ENCODE measurements at places on chromosomes 13 and 19.

- DNase-seq: no peak
These were observed 521 bp upstream of the NUP58 start for GRCh38 chr13:25300861-25301346.

GRCh38 chr13:113088691-113089020, 16.9 kb upstream of the F7 start:
- no peak for DNase-seq

GRCh38 chr13:94366677-94367076, 112.8 kb downstream of the DCT start:
- DNase-seq: no peak

DNA sequence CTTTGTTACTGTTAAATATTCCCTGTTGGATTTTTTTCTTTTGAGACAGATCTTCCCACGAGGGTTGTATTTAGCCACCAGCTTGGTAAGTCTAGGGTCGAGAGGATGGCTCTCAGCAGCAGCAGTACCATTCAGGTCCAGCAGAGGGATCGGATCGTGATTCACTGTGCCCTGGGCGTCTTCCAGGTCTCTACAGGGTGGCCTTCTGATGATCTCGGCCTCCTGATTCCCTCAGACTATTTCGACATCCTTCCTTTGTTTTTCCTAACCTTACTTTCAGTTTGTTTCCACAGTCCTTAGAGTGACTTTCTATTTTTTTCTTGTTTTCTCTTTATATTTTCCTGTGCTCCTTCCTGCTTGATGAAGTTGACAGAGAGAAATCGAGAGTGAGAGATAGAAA, 1436.9 kb downstream of the UQCRFS1 start:
- no peak for DNase-seq

GRCh38 chr19:35005256-35005977, 5.3 kb downstream of the GRAMD1A start:
- DNase-seq: no peak

- DNase-seq: no peak
These were observed 11.3 kb downstream of the GPR12 start for GRCh38 chr13:26749285-26749684.

- DNase-seq: no peak
These were observed 495.0 kb upstream of the SPRY2 start for GRCh38 chr13:80835902-80836301.

DNA sequence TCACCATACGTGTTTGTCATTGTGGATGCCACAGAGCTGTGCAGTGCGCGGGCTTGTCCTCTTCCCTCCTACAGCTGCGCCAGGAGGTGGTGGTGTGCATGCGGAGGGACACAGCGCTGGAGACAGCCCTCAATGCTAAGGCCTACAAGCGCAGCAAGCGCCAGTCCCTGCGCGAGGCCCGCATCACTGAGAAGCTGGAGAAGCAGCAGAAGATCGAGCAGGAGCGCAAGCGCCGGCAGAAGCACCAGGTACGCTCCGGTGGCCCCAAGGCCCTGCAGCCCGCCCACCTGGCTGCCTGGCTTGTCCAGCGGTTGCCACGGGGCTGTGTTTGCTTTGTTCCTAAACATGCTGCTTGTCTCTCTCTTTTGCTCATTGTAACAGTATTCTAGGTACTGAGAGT, 30.2 kb downstream of the SMARCA4 start:
- no peak for DNase-seq

GRCh38 chr13:49776871-49777270, 15.6 kb downstream of the KPNA3 start:
- DNase-seq: no peak

GRCh38 chr19:1865172-1866010, 2.0 kb upstream of the KLF16 start:
- DNase-seq: no peak

DNA sequence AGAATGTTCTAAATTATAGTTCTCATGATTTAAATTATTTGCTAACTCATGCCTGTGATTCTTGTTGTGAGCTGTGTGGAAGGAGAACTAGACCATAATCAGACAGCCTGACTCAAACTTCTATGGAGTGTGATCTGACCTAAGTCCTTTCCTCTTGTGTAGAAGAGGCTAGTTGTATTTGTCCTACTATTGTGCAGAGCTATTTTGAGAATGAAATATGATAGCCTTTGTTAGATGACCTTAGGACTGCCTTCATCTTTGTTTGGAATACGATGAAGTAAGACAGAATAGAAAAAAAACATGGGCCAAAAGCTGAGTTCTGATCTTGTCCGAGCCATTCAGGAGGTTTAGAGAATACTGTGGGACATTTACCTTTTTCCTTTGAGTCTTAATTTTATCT, 119.4 kb downstream of the STOML3 start:
- DNase-seq: no peak

DNA sequence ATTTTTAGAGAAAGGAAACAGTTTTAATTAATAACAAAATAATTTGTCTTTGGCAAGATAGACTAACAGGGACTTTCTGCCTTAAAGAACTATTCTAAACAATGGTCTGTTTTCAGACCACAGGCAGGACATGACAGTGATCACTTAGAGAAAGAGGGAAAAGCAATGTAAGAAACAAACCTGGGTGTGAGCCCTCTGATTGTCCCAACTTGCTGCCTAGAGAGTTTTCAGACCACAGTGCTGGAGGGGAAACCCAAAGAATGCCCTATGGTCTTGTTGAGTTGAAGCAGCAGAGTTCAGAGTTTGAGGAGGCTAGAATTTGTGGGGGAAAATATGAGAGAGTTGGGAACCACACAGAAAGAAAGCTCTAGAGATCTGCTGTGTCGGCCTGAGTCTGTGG, 38.1 kb downstream of the DGKH start:
- DNase-seq: no peak

- no peak for DNase-seq
These were observed 339.1 kb upstream of the OBI1 start for GRCh38 chr13:78997902-78998629.

GRCh38 chr13:39968646-39969475, 313.4 kb downstream of the COG6 start:
- DNase-seq: no peak

GRCh38 chr13:76630629-76631230, 255.5 kb downstream of the KCTD12 start:
- no peak for DNase-seq

DNA sequence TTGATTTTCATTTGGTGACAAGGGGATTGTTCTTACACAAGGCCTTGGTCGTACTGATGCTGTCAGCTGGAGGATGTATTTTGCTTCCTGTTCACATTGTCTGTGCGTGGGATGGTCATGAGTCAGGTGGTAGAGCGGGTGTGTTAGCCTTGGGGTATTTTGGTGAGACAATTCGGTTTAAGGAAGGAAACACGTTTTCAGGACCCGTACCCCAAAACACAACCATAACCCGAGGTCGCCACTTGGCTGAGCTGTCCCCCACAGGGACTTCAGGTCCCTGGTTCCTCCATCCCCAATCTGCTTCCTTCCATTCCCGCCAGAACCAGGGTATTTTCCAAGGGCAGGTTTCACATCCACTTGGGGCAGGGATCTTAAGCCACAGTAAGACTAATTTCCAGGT, 15.0 kb downstream of the MYO9B start:
- DNase-seq: peak; percentile 36

DNA sequence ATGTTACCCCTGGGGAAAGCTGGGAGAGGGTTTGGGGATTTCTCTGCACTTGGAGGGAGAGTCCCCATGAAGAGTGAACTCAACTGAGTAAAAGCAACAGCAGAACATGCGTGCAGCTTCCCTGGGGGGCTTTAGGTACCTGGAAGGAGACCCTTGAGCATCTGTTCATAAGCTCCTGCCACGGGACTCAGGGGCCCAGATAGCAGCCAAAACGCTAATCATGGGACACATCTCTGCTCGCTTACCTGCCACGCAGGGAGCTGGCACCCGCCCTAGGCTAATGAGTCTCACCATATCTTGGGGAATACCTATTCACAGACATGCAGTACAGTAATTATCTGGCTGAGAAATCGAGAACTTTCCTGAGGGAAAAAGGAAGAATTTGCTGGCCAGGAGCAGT, 33.9 kb downstream of the PDCD5 start:
- no peak for DNase-seq

- no peak for DNase-seq
These were observed 31.9 kb upstream of the FLT1 start for GRCh38 chr13:28526876-28527275.

- DNase-seq: peak; percentile 31
These were observed 66.9 kb upstream of the DIAPH3 start for GRCh38 chr13:60230593-60230992.

GRCh38 chr13:45055902-45056648, 64.2 kb upstream of the GTF2F2 start:
- DNase-seq: no peak

GRCh38 chr19:43618921-43619261, 538 bp downstream of the ZNF428 start:
- DNase-seq: peak; percentile 65

DNA sequence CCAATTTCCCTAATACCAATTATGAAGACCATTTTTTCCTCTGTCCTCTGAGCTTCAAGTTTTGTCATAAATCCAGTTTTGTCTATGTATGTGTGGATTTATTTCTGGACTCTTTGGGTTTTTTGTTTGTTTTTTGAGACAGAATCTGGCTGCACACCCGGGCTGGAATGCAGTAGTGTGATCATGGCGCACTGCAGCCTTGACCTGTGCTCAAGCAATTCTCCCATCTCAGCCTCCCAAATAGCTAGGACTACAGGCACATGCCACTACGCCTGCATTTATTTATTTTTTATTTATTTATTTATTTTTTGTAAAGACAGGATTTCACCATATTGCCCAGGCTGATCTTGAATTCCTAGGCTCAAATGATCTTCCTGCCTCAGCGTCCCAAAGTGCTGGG, 45.3 kb upstream of the GTF3A start:
- DNase-seq: no peak

DNA sequence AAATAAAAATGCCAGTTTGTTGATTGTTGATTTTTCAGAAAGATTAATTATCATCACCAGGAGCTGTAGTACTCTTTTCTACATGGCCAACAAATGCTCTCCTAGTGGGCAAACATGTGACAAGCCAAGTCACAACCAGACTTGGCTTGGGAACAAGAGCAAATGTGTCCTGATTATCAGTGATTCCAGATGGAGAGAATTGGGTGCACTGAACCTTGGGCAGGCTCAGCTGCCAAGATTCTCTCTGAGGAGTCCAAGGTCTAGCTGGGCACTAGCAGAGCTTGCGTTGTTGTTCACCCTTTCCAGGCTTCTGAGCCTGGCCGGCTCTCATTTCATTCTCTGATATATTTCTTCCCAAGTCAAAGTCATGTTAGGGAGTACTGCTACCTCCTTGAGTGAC, 27.3 kb upstream of the GPI start:
- DNase-seq: no peak

DNA sequence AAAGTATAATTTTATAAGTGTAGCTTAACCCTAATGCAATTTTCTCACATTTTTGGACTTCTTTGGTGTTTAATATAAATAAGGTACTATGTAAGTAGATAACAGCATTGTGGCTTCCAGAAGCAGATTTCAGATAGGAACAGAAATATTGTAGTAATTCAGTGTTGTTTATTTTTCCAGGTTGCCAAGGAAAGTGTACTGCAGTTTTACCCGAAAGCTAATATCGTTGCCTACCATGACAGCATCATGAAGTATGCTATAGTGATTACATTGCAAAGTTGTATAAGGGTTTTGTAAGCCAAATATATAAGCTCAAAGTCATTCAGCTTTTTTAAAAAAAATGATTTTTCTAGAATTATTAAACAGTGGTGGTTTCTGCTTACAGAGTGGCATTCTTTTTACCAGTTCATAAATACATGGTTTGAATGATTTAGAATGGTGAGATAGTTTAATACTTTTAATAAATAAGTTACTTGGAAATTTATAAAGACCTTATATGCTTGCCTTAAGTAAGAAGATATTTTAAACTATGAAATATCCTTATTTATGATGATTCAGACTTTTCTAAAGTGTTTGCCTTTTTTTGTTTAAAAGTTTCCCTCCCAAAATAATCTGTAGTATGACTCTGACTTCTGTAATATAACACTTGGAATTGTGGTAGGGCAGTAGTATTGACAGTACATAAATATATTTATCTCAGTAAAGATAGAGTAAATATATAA, 3.7 kb downstream of the UBA2 start:
- DNase-seq: no peak

GRCh38 chr19:7678971-7679751, 1.5 kb upstream of the TRAPPC5 start:
- DNase-seq: peak; percentile 70

GRCh38 chr13:97390941-97391600, 42.9 kb upstream of the RAP2A start:
- DNase-seq: no peak

DNA sequence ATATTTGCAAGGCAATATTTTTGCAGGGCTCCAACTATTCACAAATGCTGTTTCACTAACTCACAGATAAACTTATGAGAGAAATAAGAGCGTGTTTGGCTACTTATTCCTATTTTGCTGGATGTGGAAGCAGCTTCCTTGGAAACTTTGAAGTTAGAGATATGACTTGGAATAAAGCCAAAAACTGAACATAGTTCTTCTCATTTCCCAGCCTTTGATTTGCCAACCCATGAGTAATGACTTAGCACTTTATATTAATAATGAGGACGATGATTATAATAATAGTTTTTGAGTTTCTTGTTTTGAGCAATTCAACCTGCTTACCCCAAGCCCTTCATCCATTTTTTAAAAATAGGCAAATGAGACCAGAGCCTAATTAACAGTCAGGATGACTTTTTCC, 47.7 kb downstream of the SLC10A2 start:
- no peak for DNase-seq

GRCh38 chr13:40617801-40618356, 48.6 kb downstream of the FOXO1 start:
- DNase-seq: no peak

- DNase-seq: no peak
These were observed 10.0 kb upstream of the NDUFS7 start for GRCh38 chr19:1373534-1374249.

DNA sequence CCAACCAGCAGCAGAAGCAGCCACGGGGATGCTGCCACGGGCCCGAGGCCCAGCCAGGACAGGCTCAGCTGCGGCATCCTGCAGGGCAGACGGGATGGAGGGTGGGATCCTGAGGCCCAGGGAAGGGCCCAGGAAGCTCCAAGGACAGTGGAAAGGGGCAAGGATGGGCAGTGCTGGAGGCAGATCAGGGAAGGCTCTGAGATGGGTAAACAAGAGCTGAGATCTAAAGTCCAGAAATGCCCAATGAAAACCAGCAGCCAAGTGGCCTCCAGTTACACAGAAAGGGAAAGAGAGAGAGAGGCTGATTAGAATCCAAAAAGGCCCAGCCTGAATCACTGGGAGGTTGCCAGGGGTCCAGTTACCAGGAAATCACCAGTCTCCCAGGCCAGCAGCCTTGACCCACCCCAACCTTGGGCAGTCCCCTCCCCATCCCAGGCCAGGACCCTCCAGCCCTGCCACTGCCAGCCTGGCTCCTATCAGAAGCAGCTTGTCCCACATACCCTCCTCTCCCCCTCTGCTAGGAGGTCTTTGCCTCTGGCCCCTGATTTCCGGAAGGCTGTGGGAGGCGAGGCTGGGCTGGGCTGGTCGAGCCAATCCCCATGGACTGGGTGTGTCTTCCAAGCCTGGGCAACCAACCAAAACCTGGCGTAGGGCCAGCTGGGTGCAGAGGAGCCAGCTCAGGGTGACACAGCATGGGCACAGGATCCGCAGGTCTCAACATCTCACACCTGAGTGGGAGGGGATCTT, at the start of gene CYP4F11:
TSS of gene CYP4F11 (minus strand) at position 198 of the 747 bp plus-strand sequence. CDS start at position 77, 121 bp downstream.
- DNase-seq: no peak

GRCh38 chr13:112455476-112456059, 79.4 kb downstream of the SPACA7 start:
- DNase-seq: no peak

All from activated CD4-positive, alpha-beta T cell treated with anti-CD3 and anti-CD28 coated beads, Interleukin-2, Interleukin-4, amounts not matched to agents 100 ng/mL and 50 ng/mL, durations not matched to agents 16 hours and 8 hours (primary cell).